ENCODE measurements at places on chromosomes 7 and 10.

DNA sequence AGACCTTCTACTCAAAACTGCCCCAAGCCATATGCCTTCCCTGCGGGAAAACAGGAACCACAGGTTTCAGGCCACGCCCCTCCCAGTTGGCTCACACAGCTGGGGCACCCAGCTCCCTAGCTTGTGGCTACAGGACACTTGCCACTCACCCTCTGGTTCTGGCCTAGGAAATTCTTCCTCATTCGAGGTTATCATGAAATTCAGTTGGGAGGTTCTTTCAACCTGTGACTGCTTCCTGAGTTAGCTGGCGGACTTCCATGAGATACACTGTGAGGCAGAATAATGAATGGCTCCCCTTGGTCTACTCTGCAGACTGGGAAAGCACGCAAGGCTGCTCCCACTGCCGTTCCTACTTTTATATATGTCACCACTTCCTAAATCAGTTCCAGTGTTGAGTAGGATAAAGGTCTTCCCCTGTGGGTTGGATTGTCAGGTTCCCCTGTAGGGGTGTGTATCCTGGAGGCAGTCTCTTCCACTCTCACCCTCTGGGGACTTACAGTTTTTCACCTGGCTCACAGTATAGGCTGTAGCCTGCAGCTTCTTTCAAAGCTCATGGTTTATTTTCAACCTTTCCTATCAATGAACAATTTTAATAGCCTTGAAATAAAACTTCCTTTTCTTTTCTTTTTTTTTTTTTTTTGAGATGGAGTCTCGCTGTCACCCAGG is 37.0 kb downstream of the GPR22 start:
- DNase-seq: no peak

- DNase-seq: no peak
Observed at GRCh38 chr10:72068126-72068765, 20.1 kb downstream of the SPOCK2 start.

- no peak for DNase-seq
Observed at GRCh38 chr10:102767428-102768160, 23.8 kb downstream of the WBP1L start.

DNA sequence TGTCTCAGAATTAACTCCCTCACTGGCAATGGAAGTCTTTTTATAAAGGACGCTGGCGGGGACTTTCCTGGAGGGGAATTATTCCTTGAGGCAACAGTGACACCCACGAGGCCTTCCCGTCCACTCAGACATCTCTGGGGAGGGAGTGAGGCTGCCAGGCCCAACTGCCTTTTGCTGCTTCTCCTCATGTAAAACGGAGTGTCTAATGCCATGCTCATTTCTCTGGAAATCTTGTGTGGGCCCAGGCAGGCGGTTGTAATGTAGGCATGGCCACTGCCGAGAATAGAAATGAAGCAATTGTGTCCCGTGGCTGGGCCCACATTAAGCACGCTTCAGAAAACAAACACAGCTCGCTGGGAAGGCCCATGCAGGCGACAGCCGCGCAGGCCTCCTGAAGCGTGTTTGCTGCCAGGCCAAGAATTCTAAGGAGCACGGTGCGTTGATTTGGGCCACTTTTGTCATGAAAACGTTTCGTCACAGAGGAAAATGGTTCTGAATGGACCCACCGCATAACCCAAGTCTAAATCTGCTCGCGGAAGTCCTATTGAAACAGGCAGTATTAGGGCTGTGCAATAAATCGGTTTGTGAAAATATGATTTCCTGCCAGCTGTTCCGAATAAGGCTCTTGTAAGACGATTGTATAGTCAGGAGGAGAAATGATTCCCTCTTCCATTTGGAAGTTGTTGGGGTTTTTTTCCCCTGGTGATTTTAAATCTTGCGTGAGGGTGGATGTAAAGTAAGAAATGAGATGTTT is 104.2 kb upstream of the CHST15 start:
- DNase-seq: no peak

DNA sequence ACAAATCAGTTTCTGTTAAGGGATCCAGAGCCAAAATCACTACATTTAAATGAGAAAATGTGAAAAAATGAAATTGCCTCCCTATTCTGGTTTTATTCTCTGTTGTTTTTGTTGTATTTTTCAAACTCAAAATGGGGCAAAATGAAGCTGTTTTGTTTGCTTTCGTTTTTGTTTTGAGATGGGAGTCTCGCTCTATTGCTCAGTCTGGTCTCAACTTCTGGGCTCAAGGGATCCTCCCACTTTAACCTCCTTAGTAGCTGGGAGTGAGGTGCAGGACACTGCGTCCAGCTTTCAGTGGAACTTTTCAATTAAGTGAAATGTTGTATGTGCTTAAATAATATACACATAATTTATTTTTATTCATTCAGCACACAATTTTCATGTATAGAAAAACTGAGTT is 205.0 kb downstream of the SORCS1 start:
- no peak for DNase-seq

- no peak for DNase-seq
Observed at GRCh38 chr10:63713191-63714144, 192.3 kb downstream of the REEP3 start.

DNA sequence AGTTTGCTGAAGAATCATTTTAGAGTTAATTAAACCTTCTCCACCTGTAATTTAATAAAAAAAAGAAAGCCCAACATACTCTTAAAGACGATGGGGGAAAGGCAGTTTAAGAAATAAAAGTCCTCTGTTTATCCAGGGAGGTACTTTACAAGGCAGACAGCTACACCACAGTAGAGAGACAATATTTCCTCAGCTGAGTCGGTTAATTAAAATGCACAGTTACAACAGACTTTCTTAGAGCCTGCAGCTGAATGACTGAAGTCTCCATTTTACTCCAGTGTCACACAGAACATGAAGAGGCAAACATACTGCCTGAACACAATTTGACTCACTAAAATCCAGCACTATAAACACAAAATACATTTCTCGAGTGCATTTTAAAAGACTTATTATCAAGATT is 15.1 kb downstream of the LRRTM3 start:
- no peak for DNase-seq

DNA sequence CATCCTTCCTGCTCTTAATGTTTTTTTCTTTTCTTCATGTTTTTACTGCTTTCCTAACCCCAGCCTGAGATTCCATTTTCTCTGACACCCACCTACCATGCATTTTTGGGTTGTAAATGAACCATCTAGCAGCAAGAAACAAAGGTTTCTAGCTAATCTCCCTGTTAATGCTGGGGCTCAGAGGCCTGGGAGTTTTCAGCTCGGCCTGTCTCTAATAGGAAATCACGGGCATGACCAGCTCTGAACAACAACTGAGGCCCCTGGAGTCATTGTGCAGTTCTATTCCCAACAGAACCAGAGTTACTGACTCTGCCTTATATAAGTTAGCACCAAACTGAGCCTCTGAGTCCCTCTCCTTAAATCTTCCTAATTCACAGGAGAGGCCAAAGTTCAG is 134.8 kb downstream of the CFAP58 start:
- DNase-seq: no peak

DNA sequence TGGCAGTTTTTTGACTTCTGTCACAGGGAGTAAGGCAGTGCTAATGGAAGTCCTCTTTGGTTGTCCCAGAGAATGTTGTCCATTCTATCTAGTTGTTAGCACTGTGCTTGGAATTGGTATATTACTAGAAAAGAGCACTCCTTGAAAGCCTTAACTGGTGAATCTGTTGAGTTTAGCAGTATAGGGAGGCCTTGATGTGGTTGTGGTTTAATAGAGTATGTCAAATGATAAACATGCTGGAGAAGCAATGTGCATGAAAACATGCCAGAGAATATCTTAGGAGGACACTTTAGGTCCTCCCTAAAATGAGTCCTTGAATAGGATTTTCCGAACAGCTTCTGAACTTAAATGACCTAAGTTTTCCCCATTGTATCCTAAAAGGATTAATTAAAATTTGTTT is 98.6 kb downstream of the BTRC start:
- no peak for DNase-seq

- DNase-seq: no peak
Observed at GRCh38 chr7:36673703-36674102, 50.6 kb downstream of the AOAH start.

- DNase-seq: no peak
Observed at GRCh38 chr10:130751851-130752250, 559.7 kb downstream of the TCERG1L start.

DNA sequence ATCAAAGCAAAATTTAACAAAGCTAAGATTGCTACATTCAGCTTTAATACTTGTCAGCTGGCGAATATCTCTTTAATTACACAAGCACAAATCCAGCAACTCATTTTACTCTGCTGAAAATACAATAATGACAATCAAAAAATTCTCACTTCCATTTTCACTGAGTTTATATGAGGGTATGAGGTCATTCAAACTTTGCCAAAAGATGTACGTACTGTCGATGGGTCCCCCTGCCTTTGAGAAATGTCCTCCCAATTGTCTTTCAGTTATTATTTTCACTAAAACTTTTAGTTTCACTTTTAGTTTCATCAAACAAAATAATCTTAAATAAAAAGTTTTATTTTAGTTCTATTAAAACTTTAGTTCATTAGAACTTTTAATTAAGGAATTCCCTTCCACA is 159.5 kb upstream of the WDR11 start:
- no peak for DNase-seq

DNA sequence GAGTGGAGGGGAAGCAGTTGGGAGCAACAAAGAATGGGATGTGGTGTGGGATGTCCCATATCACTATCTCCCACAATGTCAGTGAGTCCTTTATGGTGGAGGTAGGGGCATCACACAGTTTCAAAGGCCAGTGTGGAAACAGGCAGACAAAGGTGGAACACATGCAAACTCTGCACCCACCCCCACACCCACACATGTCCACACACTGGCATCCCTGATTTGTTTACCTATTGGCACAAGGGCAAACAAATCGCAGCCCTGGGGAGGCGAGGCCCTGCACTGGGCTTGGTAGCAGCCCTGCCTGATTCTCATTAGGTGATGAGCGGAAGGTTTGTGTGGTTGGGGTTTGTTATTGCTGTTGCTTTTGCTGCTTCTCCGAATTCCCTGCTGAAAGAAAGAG is 243.3 kb downstream of the GRID1 start:
- no peak for DNase-seq

- DNase-seq: no peak
Observed at GRCh38 chr10:93425861-93426260, 56.3 kb downstream of the MYOF start.

GRCh38 chr10:31124852-31125251 is 93.2 kb upstream of the ZNF438 start:
- no peak for DNase-seq

- DNase-seq: no peak
Observed at GRCh38 chr10:103884681-103885139, 29.3 kb upstream of the SH3PXD2A start.

DNA sequence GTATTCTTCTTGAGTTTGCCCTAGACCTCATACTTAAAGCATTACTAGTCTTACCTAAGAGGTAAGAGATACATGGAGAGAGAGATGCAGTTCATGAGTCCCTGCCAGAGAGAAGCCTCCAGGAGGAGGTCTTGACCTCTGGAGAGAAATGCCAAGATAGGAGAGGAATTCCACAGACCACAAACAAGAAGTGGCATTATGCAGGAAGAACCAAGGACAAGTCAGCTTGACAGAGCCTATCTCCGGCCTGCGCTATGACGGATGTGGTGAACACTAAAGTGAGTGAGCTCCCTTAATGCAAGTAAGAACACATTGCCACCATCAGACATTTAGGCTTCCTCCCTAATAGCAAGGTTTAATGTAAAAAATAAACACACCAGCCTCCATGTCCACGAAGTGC is 27.9 kb upstream of the COL1A2 start:
- DNase-seq: no peak

DNA sequence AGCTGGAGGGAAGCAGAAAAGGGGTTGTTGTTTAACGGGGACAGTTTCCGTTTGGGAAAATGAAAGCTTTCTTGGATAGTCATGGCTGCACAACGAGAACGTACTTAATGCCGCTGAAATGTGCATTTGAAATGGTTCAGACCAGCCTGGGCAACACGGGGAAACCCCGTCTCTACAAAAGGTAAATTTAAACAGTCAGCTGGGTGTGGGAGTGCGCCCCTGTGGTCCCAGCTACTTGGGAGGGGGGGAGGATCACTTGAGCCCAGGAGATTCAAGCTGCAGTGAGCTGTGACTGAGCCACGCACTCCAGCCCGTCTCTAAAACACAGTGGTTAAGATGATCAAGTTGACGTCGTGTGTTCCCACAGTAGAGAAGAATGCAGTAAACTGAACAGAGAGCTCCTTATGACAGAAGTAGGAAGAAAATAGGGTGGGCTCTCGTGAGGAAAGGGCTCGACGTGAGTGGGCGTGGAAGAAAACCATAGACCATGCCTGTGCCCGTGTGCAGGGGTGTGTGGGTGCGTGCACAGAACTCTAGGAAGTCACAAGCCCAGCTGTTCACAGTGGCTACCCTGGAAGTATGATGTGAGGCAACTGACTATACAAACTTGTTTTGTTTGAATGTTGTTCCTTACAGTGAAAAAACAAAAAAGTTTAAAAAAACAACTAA is 4.1 kb upstream of the FUOM start:
- no peak for DNase-seq

DNA sequence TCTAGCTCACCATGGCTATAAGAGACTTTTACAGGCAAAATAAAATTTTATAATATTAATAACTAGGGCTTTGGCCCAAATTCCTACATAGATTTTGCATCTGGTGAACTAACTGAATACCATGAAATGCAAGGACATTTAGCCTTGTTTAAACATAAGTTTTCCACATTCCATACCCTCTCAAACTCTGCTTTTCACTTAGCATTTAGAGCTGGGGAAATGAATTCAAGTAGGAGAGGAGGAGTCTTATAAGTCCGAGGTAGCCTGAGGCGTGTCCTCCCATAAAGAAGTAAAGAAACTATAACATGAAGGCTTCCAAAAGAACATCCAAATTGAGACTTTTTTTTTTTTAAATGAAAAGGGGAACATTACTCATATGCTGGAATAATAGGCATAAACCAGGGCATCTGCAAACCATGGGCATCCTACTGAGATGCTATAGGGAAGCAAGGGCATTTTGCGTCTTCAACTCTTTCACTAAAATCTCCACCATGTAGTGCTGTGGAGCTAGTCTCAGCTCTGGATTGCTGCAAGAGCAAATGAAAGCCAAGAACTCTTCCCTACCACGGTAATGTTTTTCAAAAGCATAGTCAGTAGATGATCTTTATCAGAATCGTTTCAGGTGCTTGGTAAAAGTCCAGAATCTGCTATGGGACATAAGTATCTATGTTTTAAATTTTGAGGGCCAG is 79.1 kb downstream of the PALS2 start:
- DNase-seq: no peak

GRCh38 chr7:131619336-131620305 is 63.2 kb upstream of the PODXL start:
- DNase-seq: no peak

DNA sequence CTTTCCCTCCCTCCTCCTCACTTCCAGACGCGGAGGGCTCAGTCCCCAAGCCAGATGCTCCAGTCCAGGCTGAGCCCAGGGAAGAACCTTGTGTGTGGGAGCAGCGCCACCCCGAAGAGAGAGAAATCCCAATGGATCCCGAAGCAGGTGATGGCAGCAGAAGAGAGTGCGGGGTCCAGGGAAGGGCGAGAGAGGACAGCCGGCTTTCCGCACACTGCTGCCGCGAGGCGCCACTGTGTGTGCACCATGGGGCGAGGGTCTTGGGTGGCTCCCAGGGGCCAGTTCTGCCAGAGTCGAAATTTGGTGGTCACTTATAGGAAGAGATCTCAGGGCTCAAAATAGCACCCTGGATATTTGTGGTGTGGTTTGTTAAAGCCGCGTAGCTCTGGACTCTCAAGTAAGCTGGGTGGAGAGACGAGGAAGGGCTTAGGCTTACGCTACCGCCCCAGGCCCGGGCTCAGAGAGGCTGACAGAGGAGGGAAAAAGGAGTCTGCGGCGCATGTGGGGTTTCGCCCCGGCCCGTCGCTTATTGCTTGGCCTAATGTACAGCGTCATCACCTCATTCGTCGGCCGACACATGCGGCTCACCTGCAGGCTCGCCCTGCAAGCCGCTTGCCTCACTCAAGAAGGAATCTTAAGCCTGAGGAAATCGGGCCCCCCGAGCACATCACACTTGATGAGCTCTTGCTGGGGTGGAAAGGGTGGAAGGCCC is 12.1 kb downstream of the ZNF282 start:
- DNase-seq: no peak

Measured in stimulated activated CD8-positive, alpha-beta memory T cell treated with anti-CD3 and anti-CD28 coated beads, Interleukin-7, amount 100 ng/mL, for 24 hours (primary cell).